Fibroblast of skin of scalp (primary cell): ENCODE measurements at places on chromosomes 2 and 18.
A peak's percentile ranks its signal among the peaks of the same experiment; 100 is the strongest.

GRCh38 chr2:146540271-146540932, 1304.4 kb upstream of the ACVR2A start:
- no peak for DNase-seq

DNA sequence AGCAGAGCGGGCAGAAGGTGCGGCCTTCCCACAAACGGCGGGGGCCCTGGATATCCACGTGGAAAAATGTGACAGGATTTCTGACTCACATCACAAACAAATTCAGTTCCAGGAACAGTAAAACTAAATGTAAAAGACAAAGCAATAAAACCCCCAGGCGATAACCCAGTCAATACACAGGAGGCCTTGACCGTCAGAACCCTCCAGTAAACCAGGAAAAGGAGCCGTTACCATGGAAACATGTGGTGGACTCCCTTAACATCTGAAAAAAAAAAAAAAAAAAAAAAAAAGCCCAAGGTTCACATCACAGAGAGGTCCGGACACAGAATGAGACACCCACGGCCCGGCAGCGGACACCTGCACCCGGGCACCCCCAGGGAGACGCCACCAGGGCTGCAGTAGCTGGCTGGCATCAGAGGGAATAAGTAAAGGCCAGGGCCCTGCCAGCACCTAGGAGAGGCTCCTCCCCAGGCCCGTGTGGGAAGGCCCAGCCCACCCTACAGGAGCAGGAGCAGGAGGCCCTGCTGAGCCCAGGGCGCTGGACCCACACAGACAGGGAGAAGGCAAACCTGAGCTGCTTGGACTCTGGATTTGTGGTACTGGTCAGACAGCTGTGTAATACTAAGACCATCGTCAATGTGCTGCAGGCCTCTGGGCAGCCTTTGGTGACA, 83.7 kb downstream of the TMEM18 start:
- no peak for DNase-seq

DNA sequence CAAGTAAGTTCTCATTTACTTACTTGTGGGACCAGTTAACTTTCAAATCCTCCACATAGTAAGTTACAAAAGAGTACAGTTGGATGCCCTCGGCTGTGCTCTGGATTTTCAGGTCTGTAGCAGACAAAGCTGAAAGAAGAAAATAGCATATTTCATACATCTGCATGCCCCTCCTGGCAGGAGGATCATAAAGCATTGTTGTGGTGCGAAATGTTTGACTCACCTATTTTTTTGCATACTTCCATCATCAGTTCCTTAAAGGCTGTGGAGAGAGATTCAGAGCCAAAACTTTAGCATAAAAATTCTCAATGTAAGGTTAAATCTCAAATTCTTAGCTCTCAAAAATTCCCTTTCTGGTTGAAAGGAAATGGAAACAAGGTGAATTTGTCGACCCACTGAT, 70.8 kb upstream of the LPIN2 start:
- no peak for DNase-seq

DNA sequence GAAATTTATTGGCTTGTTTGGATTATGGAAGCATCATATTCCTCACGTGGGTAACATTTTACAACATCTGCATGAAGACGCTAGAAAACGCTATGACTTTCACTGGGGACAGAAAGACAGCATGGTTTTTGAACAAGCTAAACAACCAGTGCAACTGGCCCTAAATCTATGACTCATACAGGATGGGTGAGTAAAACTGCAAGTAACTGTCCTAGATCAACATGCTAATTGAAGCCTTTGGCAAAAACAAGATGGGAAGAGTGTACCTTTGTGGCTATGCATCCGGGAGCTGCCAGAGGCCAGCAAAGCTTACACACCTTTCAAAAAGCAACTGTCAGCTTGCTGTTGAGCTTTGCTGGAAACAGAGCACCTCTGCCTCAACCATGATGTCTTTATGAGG, 1096.0 kb upstream of the DDX18 start:
- DNase-seq = no peak

GRCh38 chr2:29052807-29053206, 21.5 kb downstream of the PCARE start:
- no peak for DNase-seq

DNA sequence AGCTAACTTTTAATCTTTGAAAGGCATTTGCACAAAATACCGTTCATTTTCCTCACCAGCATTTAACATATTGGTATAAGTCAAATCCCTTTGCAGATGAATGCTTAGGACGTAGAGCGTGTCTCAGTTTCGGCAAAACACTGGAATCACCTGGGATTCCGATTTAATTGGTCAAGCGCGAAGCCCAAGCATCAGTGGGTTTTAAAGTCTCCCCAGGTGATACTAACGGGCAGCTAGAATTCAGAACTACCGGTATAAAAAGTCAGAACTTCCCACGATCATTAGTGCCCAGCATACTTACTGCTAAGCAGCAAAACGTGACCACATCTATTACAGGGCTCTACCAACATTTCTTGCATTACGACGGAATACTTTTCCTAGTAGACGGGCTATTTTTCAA, 24.6 kb downstream of the ALPK2 start:
- no peak for DNase-seq

DNA sequence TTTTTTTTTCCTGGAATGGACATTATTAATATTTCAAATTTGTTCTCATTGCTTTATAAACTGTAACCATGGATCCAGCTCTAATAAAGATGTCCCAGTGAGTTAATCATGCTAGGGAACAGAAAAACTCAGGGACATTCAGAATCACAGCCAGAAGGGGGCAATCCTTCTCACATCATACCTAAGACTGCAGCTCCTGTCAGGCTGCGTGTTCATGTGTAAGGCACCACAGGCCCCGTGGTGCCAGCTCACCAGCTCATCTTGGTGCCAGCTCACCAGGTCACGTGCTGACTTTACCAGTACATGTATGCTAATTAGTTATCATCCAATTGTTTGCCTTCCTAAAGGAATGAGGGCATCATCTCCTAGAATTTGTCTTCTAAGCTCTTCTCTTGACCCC, 84.7 kb upstream of the NEDD4L start:
- DNase-seq = peak; percentile 60

GRCh38 chr2:25103287-25103871, 61.5 kb downstream of the EFR3B start:
- peak; percentile 71 for DNase-seq

- no peak for DNase-seq
These were observed 147.2 kb downstream of the TMEFF2 start for GRCh38 chr2:192047315-192048107.

- DNase-seq = peak; percentile 55
These were observed 751 bp upstream of the DNAJC10 start for GRCh38 chr2:182715121-182715891.

- DNase-seq = no peak
These were observed 75.4 kb downstream of the PIEZO2 start for GRCh38 chr18:11073971-11074370.

DNA sequence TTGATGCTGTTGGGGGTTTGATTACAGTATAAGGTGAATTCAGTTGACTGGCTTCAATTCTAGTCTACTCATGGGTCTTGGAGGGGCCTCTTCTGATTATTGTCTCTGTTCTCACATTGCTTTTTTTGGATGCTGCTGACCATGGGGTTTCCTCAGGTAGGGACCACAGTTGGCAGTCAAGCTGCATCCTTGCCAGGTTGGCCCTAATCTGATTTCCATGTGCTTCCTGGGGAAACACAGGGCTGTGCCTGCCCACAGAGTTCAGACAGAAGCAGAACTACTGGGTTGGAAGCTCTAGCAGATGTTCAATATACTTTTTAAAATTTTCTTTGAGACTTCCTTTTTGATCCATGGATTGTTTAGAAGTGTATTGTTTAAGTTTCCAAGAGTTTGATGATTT, 227.3 kb downstream of the XIRP2 start:
- DNase-seq = no peak

DNA sequence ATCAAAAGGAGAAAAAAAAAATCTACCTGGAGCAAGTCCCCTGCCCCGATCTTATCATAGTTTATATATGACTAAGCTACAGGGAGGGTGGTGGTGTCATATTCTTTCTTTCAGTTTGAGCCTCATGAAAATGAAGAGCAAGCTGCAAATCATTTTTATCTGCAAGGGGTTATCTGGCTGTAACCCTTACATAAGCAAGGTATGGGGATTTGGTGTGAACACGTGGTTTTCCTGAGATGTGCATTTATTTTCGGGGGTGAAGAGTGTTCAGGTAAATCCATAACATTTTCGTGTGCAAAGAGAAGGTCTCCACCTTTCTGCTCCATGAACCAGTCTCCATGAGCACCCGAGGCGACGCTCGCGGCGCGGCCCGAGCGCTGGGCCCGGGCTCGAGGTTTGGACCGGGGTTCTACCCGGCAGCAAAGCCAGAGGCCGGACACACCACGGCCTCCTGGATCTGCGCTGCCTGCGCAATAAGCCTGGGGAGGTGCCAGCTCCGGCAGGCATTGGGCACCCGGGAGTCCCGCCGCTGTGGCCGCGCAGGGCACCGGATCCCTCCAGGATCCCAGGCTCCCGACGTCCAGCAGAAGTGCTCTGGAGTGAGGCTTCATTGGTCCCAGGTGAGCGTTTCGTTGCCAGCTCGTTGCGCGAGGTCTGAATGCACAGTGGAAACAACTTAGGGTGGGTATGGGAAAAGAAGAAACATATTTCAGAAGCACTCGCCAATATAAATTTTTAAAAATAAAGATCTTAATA, 36.1 kb upstream of the GPD2 start:
- DNase-seq = peak; percentile 77

- peak; percentile 52 for DNase-seq
These were observed 94.3 kb upstream of the GLI2 start for GRCh38 chr2:120641366-120641771.

DNA sequence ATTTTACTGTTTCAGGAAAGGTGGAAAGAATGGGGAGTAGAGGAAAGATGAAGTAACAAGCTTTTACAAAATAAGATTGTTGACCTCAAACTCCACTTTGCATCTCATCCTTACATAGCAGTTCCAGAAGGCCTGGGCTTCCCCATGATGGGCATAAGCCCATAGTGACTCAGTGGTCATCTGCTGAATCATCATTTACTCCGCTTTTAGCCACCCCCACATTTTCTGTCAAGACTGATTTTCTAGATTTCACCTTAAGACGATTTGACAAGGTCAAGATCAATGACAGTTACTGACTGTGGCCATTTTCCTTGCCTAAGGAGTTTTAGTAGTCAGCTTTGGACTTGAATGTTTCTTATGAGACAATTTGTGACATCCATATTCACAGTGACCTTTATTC, 49.4 kb downstream of the PLEKHM3 start:
- no peak for DNase-seq

DNA sequence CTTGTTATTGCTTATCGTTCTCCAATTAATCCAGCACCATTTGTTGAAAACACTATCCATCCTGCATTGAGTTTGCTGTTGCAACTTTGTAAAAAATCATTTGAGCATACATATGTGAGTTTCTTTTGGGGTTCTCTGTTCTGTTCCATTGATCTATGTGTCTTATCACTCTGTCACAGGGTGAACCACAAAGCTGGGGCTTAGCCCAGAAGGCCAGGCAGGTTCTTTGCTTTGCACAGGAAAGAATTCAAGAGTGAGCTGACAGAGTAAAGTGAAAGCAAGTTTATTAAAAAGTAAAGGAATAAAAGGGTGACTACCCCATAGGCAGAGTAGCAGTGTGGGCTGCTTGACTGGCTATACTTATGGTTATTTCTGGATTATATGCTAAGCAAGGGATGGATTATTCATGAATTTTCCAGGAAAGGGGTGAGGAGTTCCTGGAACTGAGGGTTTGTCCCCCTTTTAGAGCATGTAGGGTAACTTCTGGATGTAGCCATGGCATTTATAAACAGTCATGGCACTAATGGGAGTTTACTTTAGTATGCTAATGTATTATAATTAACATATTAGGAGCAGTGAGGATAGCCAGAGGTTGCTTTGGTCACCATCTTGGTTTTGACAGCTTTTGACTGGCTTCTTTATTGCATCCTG, 46.8 kb downstream of the RNF138 start:
- no peak for DNase-seq

- no peak for DNase-seq
These were observed 74.0 kb downstream of the CMPK2 start for GRCh38 chr2:6791682-6792081.

DNA sequence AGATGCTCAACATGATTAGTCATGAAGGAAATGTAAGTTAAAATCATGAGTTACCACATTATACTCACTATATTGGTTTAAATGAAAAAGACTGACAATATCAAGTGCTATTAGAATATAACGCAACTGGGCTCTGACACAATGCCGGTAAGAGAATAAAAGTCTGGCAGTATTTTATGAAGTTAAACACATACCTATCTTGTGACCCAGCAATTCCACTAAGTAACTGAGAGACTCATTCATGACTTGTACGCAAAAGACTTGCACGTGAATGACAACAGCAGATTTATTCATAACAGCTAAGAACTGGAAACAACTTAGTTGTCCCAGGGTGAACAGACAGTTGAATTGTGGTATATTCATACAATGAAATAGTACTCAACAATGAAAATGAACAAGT, 342.1 kb downstream of the SLC4A3 start:
- no peak for DNase-seq

GRCh38 chr2:219496247-219496824, 2.4 kb upstream of the GMPPA start:
- DNase-seq = no peak

DNA sequence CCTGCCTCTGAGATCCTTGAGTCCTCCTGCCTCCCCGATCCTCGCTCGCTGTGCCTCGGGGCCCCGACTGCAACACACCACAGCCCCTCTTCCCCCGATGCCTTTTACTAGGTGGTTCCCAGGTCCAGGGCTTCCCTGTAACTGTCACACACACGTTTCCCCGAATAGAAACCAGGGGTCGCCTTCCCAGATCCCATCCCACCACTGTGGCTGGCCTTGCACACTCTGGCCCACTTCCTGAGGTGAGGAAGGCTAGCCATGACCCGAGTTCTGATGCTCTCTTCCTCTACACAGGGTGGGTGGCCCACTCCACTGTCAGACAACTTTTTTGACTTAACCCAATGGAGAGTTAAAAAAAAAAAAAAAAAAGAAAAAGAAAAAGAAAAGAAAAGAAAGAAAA, 139.6 kb upstream of the ASB18 start:
- no peak for DNase-seq

- no peak for DNase-seq
These were observed 1.7 kb downstream of the TRAF3IP1 start for GRCh38 chr2:238322001-238322411.

DNA sequence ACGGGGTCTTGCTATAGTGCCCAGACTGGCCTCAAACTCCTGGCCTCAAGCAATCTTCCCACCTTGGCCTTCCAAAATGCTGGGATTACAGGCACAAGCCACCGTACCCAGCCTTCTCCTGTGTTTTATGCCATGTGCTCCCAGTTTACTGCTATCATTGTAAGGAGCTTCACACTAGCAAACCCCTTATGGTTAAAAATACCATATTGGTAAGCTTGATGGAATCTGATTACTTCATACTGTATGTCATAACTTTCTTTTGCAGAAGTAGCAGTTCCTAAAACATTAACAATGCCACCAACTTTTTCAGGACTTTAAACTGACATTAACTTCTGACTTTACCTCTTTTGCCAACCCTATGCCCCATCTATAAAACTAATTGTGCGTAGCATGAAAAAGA, 36.2 kb downstream of the HAT1 start:
- peak; percentile 69 for DNase-seq
